ENCODE measurements at places on chromosomes 2 and 18. TPM values are rescaled to one million over a fixed set of nuclear protein-coding genes. Genes with fewer than 3 reads are reported as not detected.

The HSPD1 gene
- total RNA-seq: 995 TPM

The PTPRM gene
- total RNA-seq: 14.5 TPM

The CYTIP gene
- total RNA-seq: 0.64 TPM

The MYOM1 gene
- 0.52 TPM for total RNA-seq

The PDIA6 gene
- 149 TPM for total RNA-seq

The SLC19A3 gene
- not detected for total RNA-seq

The LNPK gene
- 22.3 TPM for total RNA-seq

GRCh38 chr18:62784966-62785413 is 69.6 kb downstream of the PHLPP1 start:
- DNase-seq: no peak

- DNase-seq: no peak
Observed at GRCh38 chr2:1731447-1731962, 12.8 kb downstream of the PXDN start.

GRCh38 chr2:11236335-11236734 is 81.1 kb downstream of the SLC66A3 start:
- no peak for DNase-seq

DNA sequence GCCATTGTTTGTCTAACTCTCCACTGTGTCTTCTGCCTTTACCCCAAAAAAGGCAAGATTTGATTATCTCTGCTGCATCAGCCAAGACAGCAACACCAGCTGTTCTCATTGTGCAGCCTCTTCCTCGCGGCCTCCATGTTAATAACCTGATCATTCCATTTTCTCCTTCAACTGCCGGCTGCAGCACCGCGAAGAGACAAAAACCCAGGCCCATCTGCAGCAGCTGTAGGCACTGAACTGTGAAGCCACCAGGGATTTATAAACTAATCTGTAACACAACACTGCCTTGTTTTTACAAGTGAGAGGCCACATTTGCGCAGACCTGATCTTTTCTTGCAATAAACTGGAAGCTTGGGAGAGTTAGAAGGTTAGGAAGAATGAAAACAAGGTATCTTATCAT is 147.8 kb downstream of the SATB2 start:
- DNase-seq: no peak

DNA sequence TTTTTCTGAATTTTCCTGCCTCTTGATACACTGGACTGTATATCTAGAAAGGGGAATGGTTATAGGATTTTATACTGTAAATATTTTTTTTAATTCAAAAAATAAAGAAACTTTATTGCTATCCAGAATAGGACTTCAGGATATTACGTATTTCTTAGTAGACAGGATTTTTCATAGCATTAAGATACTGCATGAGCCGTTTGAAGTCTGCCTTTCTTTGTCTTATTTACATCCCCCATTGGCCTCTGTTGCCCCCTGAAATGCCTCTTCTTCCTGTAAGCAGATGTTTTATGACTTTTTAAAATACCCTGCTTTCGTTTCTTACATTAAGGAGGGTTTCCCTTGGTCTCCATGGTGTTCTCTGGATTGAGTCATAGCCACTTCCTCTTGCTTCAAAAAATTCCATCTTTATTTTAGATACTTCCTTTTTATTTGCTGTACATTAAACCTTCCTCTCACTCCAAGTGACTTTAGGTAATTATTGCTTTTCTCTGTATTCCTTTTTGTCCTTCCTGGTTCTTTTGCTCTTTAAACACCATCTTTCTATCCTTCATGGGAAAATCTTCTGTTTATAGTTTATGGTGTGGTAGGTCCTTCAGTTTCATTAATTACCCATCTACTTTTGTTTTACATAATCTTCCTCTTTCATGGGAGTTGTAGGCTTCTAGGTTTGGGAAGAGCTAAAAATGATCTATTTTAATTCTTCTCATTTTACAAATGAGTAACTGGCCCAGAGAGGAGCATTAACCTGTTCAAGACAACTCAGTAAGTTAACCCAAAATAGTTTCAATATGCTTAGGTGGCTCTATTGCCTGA is 72.6 kb downstream of the ZNF532 start:
- no peak for DNase-seq

DNA sequence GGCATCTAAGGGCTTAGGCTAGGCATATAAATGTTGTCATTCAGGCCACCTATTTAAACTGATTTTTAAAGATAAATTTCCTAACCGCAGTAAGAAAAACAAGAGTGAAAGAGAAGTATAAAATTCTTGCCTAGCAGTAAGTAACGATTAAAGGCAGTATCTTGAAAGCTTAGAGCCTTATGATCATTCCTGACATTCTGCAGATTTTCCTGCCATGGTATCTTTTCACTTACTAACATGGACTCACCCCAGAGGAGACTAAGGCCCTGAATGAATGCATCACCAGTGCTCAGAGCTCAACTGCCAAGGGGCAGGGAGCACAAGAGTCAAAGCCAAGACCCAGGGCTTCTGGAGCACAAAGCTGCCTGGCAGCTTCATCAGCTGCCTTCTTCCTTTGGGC is 133.1 kb downstream of the GCA start:
- no peak for DNase-seq

- no peak for DNase-seq
Observed at GRCh38 chr18:54973046-54973445, 13.8 kb upstream of the CCDC68 start.

- no peak for DNase-seq
Observed at GRCh38 chr2:202014759-202015211, 18.9 kb upstream of the FZD7 start.

- no peak for DNase-seq
Observed at GRCh38 chr2:165109915-165110314, 93.9 kb downstream of the SCN3A start.

- no peak for DNase-seq
Observed at GRCh38 chr2:200466425-200467418, 43.1 kb downstream of the KCTD18 start.
